ENCODE measurements at places on chromosomes 4 and X.

DNA sequence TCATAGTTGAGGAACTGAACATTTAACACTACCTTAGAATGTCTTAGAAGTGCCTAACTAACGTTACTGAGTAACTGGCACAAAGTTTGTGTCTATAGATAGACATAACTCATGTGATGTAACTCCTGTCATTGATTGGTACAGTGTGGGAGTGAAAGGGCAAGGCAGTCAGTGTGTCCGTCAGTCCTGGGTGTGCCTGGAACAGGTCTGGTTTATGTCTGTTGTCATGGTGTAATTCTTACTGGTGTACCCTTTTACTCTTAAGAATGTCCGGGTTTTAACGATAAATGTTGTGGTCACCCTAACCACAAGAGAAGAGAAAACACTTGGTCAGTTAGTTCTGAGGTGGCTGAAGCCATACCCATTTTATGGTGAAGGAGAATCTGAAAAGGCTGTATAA, 93.1 kb upstream of the ESX1 start:
- DNase-seq = no peak

DNA sequence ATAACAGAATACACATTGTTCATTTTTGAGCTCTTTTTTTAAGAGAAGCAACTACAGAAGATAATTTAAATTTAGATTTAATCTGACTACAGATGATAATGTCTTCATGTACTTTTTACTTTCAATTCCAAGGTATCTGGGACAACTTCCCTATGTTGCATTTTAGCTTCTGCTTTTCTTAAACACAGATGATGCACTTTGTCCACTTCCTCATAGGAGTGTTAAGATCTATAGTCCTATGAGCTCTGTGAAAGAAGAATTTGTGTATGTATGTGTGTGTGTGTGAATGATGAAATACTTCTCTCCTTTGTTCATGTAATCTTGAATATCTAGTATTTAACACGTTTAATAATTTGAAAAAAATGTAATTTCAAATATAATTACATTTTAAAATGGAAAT, 5.3 kb upstream of the FHIP1A start:
- DNase-seq = no peak

DNA sequence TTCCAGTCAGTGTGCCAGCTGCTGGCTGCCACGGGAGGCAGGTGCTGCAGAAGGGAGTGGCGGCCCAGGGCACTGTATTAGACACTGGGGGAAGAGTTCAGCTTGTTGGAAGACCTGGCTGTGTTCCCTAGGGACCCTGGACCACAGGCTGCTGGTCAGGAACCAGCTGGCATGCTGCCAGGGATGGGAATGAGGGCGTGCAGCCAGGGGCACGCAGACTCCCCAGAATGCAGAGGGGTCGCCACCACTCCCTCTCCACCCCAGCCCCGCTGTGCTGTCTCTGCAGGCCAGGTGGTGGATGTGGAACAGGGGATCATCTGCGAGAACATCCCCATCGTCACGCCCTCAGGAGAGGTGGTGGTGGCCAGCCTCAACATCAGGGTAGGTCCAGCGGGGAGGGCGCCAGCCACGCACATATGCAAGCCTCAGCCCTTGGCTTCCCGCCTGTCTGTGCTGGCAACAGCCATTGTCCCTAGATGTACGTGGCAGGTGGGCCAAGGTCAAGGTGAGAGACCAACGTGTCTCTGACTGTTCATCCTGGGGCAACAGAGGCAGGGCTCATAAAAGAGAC, 12.3 kb downstream of the ABCD1 start:
- DNase-seq = no peak

DNA sequence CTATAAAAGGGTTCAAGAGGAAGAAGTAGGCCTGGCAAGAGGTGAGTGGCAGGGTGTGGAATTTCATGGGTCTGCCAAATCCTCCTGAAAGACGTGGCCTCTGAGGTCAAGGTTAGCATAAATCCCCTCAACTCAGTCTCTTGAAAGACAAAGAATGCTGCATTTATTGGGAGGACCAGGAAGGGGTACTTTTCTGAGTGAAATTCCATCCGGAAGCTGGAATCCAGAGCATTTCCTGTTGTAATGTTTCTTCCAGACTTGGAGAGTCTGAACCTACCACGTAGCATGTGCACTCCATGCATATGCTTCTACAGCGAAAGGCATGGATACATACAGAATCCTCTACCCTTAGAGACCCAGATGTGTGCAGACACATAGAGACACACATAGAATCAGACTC, 13.4 kb upstream of the FGD1 start:
- no peak for DNase-seq

GRCh38 chrX:19152762-19153161, 30.5 kb upstream of the ADGRG2 start:
- peak; percentile 22 for DNase-seq

DNA sequence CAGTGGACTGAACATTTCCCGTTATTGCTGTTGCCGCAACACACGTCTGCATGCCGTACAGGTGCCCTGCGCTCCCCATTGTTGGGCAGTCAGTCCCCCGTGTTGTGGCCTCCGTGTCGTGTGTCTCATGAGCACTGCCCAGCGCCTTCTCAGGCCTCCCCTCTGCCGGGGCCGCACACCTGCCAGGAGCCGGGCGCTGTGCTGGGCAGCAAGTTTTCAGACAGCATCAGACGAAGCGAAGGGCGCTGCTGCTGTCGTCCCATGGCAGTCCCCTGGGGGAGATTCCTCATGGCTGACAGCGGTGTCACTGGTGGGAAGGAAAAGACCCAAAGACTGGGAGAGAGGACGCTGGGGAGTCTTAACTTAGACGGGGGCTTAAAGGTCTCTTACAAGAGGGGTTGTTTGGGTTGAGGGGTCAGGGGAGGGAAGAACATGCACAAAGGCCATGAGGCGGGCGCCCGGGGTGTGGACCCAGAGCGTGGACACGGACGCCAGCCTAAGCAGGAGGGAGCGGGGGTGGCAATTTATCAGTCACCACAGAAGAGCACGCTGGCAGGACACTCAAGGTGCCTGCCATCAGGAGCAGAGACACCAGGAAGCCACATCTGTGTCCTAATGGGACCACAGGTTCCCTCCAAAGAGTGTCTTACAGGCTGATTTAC, 47.3 kb downstream of the RGS12 start:
- DNase-seq = no peak

GRCh38 chr4:159526172-159526571, 423.3 kb downstream of the RAPGEF2 start:
- no peak for DNase-seq

- no peak for DNase-seq
These were observed 7.8 kb downstream of the STAP1 start for GRCh38 chr4:67566335-67566734.

All from ELR (cell line).